ENCODE measurements at places on chromosomes 1 and 21.

DNA sequence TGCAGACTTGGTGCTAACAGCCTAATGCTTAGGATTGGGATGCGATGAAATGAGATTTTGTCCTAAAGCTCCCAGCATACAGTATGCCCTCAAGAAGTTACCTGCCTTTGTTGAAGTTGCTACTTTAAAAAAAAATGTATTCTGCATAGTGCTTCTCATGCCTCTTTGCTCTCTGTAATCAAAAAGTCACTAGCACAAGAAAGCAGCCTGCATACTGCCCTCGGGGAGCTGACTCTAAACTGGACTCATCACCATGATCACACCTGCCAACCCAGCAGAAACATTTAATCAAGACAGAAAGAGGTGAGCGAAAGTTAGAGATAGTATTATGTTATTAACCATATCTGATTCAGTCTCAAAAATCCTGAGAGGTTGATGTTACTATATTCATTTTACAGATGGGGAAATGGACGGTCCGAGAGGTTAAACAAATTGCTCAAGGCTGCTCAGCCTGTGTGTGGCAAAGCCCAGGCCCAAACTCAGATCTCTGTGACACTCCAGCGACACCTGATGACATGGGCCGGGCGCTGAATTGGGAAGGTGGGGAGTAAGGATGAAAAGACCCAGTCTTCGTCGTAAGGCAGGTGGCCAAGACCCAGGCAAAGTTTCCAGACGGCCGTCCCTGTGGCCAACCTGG is 1.1 kb downstream of the BATF3 start:
- no peak for DNase-seq

GRCh38 chr1:48715921-48716320 is 60.8 kb downstream of the BEND5 start:
- no peak for DNase-seq

DNA sequence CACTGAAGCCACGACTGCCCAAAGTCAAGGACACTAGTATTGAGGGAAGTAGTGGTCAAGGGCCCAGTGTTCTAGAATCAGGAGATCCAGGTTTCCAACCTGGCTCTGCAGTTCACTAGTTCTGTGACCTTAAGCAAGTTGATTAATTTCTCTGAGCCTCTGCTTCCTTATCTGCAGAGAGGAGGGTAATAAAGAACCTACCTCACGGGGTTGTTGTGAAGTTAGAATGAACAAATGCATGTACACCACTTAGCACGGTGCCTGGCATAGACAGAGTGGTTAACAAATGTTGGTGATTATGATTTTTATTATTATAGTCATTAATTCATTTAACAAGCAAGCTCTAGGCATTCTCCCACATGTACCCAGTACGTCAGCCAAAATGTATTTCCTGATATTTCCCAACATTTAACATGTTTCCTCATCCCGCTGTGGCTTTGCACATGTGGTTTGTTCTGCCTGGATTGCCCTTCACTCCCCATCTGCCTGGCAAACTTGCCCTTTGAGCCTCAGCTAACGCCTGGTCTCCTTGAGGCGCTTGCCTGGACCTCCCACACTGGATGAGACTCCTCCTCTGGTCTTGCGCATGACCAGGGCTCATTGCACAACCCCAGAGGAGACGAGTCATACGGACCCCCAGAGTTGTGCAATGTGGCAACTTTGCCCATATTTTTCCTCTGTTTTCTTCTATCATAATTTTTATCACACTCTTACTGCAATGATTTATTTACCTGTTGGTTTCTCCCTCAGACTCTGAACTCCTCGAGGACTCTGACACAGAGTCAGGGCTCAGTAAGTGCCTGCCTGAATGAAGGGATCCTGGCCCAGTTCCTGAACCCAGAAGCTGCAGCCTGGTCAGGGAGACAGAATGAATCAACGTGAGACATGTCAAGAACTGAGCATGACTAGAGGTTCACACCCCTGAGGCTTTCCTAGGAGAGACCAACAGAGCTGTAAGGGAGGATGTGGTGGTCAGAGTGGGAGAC is 20.7 kb upstream of the MFSD2A start:
- DNase-seq: no peak

DNA sequence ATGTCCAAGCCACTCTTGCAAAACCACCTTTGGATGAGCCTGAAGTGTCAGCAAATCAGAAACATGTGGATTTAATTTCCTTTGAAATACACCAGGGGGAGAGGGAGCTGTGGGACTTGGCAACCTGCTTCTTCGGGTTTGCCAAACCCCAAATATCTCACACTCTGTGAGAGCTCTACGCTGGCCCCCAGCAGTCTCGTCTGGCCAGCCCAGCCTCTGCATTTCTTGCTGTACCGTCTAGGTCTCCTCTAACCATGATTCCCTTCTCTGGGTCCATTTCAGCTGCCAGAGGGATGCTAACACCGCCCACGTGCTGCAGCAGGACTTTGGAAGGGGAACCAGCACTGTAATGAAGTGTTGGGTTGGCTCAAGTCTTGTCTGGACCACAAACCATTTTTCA is 114.6 kb downstream of the MRPS6 start:
- no peak for DNase-seq

GRCh38 chr21:17660862-17661261 is 48.2 kb upstream of the BTG3 start:
- DNase-seq: no peak

- no peak for DNase-seq
These were observed 2.4 kb upstream of the NAV1 start for GRCh38 chr1:201536558-201536957.

- DNase-seq: no peak
These were observed 88.5 kb upstream of the AJAP1 start for GRCh38 chr1:4565801-4566449.

GRCh38 chr1:180248731-180249681 is 18.9 kb downstream of the LHX4 start:
- no peak for DNase-seq

- no peak for DNase-seq
These were observed 16.3 kb upstream of the OLFML2B start for GRCh38 chr1:162040001-162040400.

GRCh38 chr1:76122271-76122670 is 47.7 kb downstream of the ST6GALNAC3 start:
- no peak for DNase-seq

GRCh38 chr1:15918962-15919715 is 56.8 kb downstream of the ZBTB17 start:
- DNase-seq: peak; percentile 81

- no peak for DNase-seq
These were observed 1401.7 kb downstream of the NCAM2 start for GRCh38 chr21:22399681-22400514.

GRCh38 chr1:167651161-167651693 is 21.2 kb downstream of the RCSD1 start:
- no peak for DNase-seq

GRCh38 chr1:208528578-208529240 is 284.5 kb upstream of the PLXNA2 start:
- no peak for DNase-seq

DNA sequence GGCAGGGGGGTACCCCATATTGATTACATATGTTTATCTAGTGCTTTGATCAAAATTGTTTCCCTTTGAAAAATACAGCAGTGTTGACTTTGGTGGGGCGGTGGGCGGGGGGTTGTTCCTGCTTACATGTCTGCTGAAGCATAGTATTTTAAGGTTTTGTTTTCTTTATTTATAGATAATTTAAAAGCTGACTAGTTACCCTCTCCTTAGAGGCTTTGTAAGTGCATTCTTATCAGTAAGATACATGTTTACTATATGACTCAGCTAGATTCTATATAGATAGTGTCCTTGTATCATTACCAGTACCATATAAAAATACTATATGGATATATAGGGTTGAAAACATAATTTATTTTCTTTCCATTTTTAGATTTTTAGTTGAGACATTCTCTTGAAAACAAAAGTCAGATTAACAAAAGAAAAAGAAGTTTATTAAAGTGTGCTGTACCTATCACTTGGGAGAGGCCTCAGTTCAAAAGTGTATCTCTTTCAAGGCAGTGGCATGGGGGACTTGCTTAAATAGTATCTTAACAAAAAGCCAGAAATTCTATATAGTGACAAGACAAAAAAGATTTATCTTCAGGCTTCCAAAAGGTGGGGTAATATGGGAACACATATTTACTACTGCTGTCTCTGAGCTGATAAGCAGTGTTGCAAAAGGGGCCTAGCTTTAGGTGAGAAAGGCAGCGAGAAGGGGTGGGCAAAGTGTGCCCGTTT is 79.0 kb downstream of the HS2ST1 start:
- DNase-seq: no peak

DNA sequence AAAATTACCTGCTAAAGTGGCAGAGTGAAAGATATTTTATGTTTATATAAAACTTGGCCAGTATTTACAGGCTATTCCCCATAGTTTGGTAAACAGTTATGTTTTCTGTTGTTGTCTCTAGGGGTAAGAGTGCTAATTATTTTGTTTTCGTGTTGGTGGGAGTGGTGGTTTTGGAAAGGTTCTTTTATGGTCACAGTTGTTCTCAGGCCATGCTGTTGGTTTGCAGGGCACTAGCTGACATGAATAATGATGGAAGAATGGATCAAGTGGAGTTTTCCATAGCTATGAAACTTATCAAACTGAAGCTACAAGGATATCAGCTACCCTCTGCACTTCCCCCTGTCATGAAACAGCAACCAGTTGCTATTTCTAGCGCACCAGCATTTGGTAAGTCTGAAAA is 92.5 kb downstream of the ITSN1 start:
- DNase-seq: no peak

GRCh38 chr1:10979483-10979920 is 33.0 kb upstream of the TARDBP start:
- no peak for DNase-seq

Measured in stimulated activated CD4-positive, alpha-beta T cell treated with anti-CD3 and anti-CD28 coated beads, Interleukin-4, amount 100 ng/mL, for 24 hours (primary cell).